ENCODE measurements at places on chromosomes 13 and 19.

DNA sequence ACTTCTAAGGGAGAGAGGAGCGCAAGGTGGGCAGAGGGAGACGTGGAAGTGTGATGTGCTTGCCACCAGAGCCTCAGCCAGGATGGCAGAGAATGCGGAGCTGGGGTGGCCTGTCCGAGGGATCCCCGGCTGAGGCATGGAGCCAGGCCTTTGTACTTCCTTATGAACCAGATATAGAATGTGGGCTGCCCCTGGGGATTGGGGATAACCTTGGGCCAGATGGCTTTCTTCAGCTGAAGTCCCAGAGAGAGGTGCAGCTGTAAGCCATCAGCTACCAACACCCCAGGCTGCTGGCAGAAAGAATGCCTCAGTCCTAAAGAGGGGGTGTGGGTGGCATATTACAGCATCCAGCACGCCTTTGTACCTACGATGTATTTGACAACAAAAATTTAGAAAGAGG, 25.5 kb upstream of the FBXO17 start:
- DNase-seq: no peak

- DNase-seq: no peak
Observed at GRCh38 chr13:104691767-104692467, 1625.7 kb upstream of the SLC10A2 start.

DNA sequence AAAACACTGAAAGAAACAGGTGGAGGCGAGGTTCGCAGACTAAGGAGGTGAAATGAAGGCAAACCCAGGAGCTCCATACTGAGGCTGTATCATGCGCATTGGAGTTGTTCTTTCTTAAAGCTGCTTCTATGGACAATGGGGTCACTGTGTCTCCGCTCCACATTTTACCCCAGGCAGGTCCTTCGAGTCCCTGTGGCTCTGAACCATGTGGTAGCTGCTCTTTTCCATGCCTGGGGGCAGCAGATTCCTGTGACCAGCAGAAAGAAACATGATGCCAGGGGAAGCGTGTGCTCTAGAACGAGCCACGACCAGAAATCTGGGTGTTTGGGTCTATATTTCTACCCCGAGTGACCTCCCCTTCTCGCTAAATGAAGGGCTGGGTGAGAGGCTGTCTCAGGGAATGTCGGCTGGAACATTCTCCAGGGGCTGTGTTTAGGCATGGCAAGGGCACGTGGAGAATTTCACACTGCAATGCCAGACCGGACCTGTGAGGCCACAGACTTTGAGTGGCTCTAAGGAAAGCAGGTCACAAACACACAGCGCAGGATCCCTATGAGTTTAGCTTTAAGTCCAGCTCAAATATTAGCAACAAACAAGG, 95.7 kb upstream of the IRS2 start:
- no peak for DNase-seq

GRCh38 chr13:66264971-66265370, 965.2 kb downstream of the PCDH9 start:
- DNase-seq: peak; percentile 59

DNA sequence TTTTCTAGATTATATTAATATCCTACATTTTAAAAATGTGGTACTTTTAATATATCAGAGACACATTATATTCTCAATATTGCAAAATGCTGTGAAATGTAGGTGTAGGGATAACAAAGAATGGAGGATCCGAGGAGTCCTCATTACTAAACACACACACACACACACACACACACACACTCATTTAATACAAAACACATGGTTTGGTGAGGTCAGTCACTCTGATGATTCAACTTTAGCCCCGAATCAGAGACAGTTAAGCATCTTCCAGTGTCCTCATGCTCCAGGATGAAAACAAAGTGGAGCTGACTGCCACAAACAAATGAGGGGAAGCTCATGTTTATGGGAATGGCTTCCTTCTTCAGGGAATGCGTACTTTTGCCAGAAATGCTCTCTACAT, 147.5 kb downstream of the CYSLTR2 start:
- DNase-seq: no peak

DNA sequence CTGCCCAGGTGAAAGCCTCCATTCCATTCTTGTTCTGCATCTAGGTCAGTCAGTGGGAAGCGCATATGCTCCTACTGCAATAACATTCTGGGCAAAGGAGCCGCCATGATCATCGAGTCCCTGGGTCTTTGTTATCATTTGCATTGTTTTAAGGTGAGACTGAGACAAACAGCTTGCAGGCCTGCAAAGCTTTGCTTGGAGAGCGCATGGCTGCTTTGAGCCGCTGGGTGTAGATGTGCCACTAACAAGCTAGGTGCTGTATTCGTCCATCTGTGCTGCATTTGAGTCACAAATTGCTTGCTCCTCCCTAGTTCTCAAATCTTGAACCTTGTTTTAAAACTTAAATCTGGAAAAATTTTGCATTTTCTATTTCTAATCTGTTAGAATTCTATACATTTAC, 219.1 kb downstream of the LMO7 start:
- no peak for DNase-seq

- DNase-seq: no peak
Observed at GRCh38 chr13:112638157-112638750, 50.3 kb upstream of the TUBGCP3 start.
